ENCODE measurements at places on chromosomes 12 and 14. TPM values are rescaled to one million over a fixed set of nuclear protein-coding genes. Genes with fewer than 3 reads are reported as not detected.

DNA sequence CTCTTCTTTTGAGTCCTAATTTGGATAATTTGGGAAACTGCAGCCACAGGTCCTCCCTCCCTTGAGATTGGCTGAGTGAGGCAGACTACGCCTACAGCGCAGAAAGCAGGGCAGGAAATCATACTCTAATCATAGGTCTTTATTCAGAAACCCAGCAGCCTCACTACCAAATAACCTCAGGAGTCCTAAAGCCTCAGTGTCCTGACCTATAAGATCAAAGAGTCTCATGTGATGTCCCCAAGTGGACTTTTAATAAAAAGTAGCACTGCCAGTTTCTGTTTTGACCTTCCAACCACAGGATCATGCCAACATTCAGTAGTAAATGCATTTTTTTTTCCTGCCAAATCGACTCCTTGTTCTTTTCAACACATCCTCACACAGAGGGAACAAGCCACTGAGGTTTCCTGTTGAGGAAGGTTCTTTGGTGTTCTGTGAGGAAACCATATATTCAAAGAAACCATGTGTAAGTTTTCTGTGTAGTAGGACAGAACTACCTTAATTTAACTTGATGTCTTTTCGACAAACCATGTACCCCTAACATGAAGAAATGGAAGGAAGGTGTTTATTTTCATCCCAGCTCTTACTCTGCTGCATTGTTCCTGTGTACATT lies 72.2 kb downstream of the VCPKMT start:
- DNase-seq: no peak

GRCh38 chr12:17372508-17372907 lies 717.5 kb downstream of the RERGL start:
- no peak for DNase-seq

GRCh38 chr12:109157986-109158385 lies 41.6 kb downstream of the ACACB start:
- DNase-seq: no peak

The LTB4R2 gene
- 1.4 TPM for total RNA-seq

The ACOT4 gene
- 1.7 TPM for total RNA-seq

The LPAR5 gene
- 0.62 TPM for total RNA-seq

All from occipital lobe (tissue), 3 donors.